ENCODE measurements at places on chromosomes 2 and 18.

- H3K4me1 ChIP-seq: peaks cover 28% of the 10 kb centered on the region
- H3K4me3 ChIP-seq: no peak overlapping the region
- no peaks in the 10 kb centered on the region for H3K36me3 ChIP-seq
- DNase-seq: no peak
Measured at GRCh38 chr2:205563646-205564045, 118.7 kb upstream of the NRP2 start.

- DNase-seq: no peak
- no peak overlapping the region for H3K4me3 ChIP-seq
- H3K36me3 ChIP-seq: no peaks in the 10 kb centered on the region
Measured at GRCh38 chr2:101942851-101943250, 48.9 kb upstream of the IL1R2 start.

- no peak overlapping the region for H3K4me3 ChIP-seq
- no peak overlapping the region for H3K27ac ChIP-seq
- DNase-seq: no peak
Measured at GRCh38 chr2:180647621-180648020, 332.8 kb upstream of the UBE2E3 start.

GRCh38 chr2:196949116-196949515, 22.6 kb upstream of the PGAP1 start:
- no peaks in the 10 kb centered on the region for H3K36me3 ChIP-seq
- DNase-seq: no peak
- no peaks in the 10 kb centered on the region for H3K27me3 ChIP-seq
- H3K27ac ChIP-seq: no peak overlapping the region
- no peaks in the 10 kb centered on the region for H3K4me1 ChIP-seq
- H3K4me3 ChIP-seq: no peak overlapping the region

- no peak overlapping the region for H3K27ac ChIP-seq
- peaks cover 7% of the 10 kb centered on the region for H3K4me1 ChIP-seq
- H3K4me3 ChIP-seq: no peak overlapping the region
- H3K36me3 ChIP-seq: no peaks in the 10 kb centered on the region
Measured at GRCh38 chr18:45359275-45360009, 255.8 kb upstream of the SLC14A2 start.

DNA sequence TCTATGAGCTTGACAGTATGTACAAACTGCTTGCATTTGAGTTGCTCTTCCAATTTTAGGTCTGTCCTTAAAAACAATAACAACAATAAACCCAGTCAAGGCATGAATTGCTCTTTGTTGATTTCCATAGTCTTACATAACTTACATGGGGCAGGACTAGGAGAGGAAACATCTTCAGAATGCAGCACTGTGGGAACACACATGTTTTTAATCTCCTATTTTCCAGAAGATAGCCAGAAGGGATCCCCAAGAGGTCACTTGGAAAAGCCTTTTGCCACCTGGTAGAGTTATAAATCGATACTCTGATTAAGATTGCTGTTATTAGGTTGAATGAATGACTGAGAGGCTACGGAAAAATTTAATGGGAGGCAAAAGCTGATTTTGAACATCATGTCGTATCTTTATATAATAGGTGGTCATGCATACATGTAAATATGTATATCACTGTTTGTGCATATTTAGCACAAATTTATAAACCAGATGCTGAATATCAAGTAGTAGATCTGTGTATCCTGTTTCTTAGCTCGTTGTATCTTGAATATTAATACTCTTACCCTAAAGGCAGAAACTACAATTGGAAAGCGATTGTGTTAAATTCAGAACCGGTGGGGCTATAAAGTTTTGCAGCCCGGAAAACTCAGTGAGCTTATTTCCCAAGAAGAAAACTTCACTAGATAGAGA, 479.4 kb upstream of the TCF4 start:
- no peaks in the 10 kb centered on the region for H3K4me1 ChIP-seq
- no peaks in the 10 kb centered on the region for H3K36me3 ChIP-seq
- DNase-seq: no peak

DNA sequence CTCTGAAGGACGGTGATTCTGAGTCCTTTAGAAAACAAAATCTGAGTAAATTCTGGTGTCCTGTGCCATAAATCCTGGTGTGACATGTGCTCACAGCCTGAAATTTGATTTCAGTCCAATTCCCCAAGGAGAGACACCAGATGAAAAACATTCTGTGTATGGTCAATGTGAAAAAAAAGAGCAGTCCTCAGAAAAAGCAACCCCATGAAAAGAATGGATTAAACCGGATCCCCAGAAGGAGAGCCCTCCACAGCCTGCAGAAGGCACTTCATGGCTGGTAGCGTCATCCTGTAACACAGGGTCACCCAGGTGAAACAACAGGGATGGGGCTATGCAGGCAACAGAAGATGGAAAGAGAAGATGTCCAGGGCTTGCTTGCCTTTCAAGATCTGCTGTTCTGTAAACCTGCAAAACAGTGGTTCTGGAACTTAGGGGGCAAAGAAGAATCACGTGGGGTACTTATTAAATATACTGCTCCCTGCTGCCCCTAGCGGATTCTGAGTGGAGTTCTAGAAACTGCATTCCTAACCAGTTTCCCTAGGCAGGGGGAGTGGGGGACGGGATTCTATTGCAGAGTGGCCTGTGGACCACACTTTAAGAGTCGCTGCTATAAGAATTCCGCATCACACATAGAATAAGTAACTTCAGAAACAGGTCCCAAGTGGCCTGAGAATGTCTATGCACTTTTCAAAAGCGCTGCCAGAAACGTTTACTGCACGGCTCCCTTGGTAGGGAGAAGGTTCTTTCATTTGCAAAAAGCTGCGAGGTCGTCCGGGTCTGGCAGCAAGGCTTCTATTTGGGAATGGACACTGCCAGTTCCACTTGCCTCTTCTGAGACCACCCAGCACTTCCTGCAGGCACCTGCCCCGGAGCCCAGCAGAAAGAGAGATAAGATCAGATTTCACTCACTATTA, 118.9 kb upstream of the ARL5A start:
- H3K27me3 ChIP-seq: no peaks in the 10 kb centered on the region
- H3K36me3 ChIP-seq: no peaks in the 10 kb centered on the region
- H3K4me1 ChIP-seq: peaks cover 14% of the 10 kb centered on the region
- peak overlapping the region; percentile 87 for H3K27ac ChIP-seq

- H3K27me3 ChIP-seq: no peaks in the 10 kb centered on the region
- peaks cover 32% of the 10 kb centered on the region for H3K4me1 ChIP-seq
- H3K36me3 ChIP-seq: no peaks in the 10 kb centered on the region
- no peak overlapping the region for H3K4me3 ChIP-seq
- no peak for DNase-seq
Measured at GRCh38 chr2:96813656-96814055, 2.4 kb upstream of the CNNM3 start.

GRCh38 chr18:30455741-30456140, 586.8 kb downstream of the DSC3 start:
- no peak overlapping the region for H3K27ac ChIP-seq
- no peaks in the 10 kb centered on the region for H3K4me1 ChIP-seq
- H3K27me3 ChIP-seq: no peaks in the 10 kb centered on the region
- DNase-seq: no peak
- H3K4me3 ChIP-seq: no peak overlapping the region
- no peaks in the 10 kb centered on the region for H3K36me3 ChIP-seq

DNA sequence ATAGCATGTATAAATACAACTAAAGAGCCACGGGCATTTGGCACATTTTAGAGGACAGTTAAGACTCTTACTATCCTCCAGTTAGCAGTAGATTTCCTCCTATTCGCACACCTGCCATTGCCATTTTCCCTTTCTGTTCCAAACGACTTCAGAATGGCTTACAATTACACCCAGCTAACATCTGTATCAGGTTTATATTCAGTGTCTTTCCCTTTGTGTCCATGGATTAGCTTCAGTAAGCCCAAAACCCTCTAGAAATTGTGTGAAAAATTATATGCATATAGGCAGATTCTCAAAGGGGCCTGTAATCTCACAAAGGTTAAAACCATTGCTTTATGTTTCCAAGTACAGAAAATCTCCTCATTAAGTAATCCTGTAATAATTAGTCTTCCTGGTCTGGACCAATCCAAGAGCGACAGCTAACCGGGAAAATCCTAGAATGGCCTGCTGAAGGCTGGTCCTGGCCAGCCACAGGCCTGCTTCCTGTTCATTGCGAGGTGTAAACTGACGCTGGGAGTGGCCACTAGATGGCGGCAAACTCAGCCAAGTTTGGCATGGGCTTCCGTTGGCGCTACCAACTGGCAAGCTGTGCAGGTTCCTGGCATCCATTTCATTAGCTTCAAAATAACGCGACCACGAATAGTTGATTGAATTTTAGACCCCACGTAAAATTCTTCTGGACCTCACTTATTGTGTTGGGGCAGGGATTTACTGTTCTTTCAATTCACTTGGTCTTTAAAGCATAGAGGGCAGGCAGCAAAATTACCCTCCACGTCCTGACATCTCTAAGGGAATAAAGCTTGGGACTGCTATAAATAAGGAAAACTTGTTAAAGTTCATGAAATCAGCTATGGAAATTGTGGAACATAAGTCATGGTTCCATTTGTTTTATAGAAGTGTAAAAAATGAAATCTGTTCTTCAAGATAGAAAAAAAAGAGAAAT, 17.1 kb downstream of the ARHGAP25 start:
- no peaks in the 10 kb centered on the region for H3K27me3 ChIP-seq
- DNase-seq: peak; percentile 51
- H3K27ac ChIP-seq: no peak overlapping the region

DNA sequence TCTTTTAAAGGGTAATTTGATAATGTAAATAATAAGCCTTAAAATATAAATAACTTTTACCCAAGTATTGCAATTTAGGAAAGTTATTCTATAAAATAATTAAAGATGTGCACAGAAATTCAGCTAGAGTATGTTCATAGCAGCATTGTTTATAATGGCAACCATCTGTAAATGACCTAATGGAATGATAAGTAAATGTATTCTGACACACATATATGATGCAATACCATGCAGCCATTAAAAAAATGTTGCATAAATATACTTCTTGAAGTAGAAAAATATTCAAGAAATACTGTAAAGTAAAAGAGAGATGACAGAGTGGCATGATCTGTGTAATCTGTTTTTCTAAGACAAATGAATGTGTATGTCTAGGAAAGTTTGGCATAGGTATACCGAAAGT, 545.7 kb downstream of the ZEB2 start:
- no peaks in the 10 kb centered on the region for H3K27me3 ChIP-seq
- H3K4me3 ChIP-seq: no peak overlapping the region
- no peak overlapping the region for H3K27ac ChIP-seq
- H3K4me1 ChIP-seq: no peaks in the 10 kb centered on the region
- no peak for DNase-seq
- no peaks in the 10 kb centered on the region for H3K36me3 ChIP-seq

DNA sequence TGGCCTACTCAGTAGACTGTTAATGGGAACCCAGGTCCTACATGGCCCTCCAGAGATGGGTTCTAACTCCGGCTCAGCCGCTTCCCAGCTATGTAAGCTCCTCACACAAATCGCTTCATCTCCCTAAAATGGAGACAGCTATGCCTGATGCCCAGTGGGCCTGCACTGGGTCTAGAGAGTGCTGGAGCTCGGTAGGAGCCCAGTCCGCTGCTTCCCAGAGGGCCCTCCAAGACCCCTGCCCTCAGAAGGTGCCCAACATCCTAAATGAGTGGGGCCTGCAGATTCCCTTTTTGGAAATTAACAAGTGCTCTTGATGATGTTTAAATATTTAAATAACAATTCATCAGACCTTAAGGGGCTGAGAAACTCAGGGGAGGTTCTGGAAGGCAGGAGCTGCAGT, 47.1 kb downstream of the HS1BP3 start:
- no peaks in the 10 kb centered on the region for H3K27me3 ChIP-seq
- no peak for DNase-seq
- no peak overlapping the region for H3K4me3 ChIP-seq

DNA sequence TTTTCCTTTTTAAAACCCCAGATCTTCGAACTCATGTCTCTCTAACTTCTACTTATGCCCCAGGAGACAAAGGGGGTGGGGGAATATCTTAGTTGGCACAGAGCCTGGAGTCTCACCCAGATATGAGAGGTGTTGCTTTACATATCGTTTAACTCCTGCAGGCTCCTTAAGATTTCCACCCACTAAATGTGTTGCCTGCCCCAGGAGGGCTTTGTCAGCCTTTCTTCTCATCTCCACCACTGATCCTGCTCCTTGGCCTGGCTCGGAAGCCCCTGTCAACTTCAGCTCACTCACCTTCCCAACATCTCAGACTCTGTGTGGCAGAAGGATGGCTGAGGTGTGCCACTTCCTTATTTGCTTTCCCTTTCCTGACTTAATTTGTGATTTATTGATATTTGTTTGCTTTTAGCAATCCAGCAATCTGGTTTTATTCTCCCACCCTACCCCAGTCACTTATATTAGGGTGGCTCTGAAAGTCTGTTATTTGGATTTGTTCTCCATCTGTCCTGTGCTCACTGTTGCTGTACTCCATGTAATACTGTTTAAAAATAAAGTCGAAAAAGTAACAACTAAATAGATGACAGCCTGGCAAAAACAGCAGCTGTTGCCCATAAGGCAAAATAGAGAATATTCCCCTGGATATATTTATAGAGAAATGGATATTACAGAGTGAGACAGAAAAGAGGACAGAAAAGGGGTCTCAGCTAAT, 200.6 kb downstream of the ZBTB7C start:
- H3K27me3 ChIP-seq: no peaks in the 10 kb centered on the region
- H3K36me3 ChIP-seq: no peaks in the 10 kb centered on the region
- H3K4me1 ChIP-seq: no peaks in the 10 kb centered on the region
- DNase-seq: no peak
- H3K27ac ChIP-seq: no peak overlapping the region

GRCh38 chr2:41663056-41663455, 384.8 kb upstream of the PKDCC start:
- H3K36me3 ChIP-seq: no peaks in the 10 kb centered on the region
- no peak for DNase-seq
- no peaks in the 10 kb centered on the region for H3K27me3 ChIP-seq
- no peak overlapping the region for H3K27ac ChIP-seq
- H3K4me3 ChIP-seq: no peak overlapping the region

DNA sequence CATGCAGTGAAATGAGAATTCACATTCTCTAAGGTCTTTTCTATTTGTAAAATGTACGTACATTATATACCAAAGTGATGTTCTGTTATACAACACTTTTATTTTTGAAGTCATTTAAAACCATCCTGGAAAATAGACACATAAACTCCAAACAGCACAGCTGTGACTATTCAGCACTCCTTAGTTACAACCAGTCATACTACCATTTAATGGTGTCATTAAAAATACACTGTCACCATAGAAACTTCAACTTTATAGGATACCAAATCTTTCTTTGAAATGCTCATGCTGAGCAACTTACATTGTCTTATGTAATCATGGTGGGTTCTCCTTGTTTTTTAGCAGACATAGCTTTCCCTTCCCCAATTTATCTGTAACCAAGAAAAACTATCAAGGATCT, 85.3 kb downstream of the METTL4 start:
- no peak overlapping the region for H3K27ac ChIP-seq
- DNase-seq: no peak
- H3K4me3 ChIP-seq: no peak overlapping the region
- H3K4me1 ChIP-seq: no peaks in the 10 kb centered on the region

- no peaks in the 10 kb centered on the region for H3K4me1 ChIP-seq
- H3K27ac ChIP-seq: no peak overlapping the region
- H3K27me3 ChIP-seq: no peaks in the 10 kb centered on the region
- H3K36me3 ChIP-seq: no peaks in the 10 kb centered on the region
- no peak for DNase-seq
- no peak overlapping the region for H3K4me3 ChIP-seq
Measured at GRCh38 chr2:221134718-221135117, 437.4 kb downstream of the EPHA4 start.

Measured in thoracic aorta (tissue), 2 donors.